NCI-H2029 (cell line): ENCODE measurements at places on chromosomes 12 and 14.
A peak's percentile ranks its signal among the peaks of the same experiment; 100 is the strongest.

- no peak for DNase-seq
These were observed 3.6 kb upstream of the NUDT4 start for GRCh38 chr12:93373961-93374656.

DNA sequence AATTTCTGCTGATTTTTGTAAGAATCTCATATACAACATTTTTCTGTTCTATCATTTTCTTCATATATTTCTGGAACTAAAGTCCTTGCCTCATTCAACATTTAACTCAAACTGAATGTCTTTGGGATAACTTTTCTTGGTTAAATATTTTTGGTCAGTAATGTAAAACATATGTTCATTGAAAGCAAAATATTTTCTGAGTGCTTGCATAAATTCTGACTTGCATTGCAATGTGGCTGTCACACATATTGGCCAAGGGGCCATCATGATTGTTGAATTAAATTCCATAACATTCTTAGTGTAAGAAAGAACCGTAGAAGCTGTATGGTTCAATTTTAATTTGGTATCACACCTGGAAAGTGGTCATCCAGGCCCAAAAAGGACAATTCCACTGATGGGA, 369.4 kb downstream of the GALC start:
- no peak for DNase-seq

DNA sequence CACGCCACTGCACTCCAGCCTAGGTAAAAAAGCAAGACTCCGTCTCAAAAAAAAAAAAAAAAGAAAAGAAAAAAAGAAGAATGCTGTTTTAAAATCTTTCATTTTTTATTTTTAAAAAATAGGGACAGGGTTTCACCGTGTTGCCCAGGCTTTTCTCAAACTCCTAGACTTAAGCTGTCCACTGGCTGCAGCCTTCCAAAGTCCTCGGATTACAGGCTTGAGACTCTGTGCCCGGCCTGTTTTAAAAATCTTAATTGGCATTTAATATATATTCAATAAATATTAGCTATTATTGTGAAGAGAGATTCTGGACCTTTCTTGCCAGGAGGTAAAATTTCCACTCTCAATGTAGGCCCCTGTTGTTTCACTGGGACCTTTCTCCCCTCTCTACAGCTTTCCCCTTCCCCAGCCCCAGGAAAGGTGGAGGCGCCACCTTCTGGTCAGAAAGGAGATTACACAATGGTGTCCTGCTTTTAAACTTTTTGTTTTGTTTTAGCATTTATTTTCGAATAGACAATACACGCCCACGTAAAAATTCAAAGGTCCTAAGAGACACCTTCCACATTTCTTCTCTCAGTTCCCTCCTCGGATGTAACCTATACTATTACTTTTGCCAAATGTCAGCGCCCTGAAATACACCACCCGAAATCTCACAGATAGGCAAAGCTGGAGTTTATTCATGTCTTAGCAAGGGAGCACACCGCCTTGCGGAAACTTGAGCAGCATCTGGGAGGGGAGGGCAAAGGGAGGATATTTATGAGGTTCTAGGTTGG, 23.8 kb upstream of the PHC1 start:
- DNase-seq = peak; percentile 21

GRCh38 chr12:128571906-128572810, 251.6 kb downstream of the SLC15A4 start:
- DNase-seq = no peak

- DNase-seq = no peak
These were observed 108.8 kb downstream of the CRACR2A start for GRCh38 chr12:3644104-3644503.

DNA sequence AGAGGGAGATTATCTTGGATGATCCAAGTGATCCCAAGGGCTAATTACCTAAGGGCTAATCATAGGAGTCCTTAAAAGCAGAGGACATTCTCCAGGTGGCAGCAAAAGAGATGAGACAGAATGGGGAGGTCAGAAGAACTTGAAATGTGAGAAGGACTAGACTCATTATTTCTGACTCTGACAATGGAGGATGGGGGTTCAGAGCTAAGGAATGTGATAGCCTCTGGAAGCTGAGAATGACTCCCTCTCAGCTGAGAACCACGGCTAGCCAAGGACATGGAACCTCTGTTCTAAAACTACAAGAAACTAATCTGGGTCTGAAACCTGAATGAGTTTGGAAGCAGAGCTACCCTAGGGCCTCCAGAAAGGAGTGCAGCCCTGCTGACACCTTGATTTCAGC, 35.6 kb upstream of the ANKS1B start:
- DNase-seq = no peak

DNA sequence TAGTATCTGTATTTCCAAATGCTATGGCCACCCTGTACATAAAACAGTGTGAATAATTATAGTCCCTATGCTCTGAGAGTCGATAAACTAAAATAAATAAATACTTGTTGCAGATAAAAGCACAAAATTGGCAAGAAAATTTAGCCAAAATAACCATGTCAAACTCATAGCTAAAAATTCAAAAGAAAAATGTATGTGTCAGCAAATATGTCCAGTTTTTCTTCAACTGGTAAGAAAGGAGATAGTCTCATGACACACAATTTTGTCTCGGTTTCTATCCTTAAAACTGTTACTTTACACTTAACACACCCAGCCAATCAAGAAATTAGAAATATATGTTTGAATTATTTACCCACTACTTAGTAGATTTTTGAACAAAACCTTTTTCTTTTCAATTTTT, 145.6 kb upstream of the FSCB start:
- DNase-seq = no peak

- no peak for DNase-seq
These were observed 28.6 kb upstream of the KLRB1 start for GRCh38 chr12:9636150-9636850.

GRCh38 chr12:1595690-1596347, 1.4 kb upstream of the FBXL14 start:
- DNase-seq = no peak

GRCh38 chr14:22898302-22899090, 15.5 kb downstream of the REM2 start:
- DNase-seq = no peak

- no peak for DNase-seq
These were observed 62.2 kb downstream of the TBX5 start for GRCh38 chr12:114343585-114344302.

DNA sequence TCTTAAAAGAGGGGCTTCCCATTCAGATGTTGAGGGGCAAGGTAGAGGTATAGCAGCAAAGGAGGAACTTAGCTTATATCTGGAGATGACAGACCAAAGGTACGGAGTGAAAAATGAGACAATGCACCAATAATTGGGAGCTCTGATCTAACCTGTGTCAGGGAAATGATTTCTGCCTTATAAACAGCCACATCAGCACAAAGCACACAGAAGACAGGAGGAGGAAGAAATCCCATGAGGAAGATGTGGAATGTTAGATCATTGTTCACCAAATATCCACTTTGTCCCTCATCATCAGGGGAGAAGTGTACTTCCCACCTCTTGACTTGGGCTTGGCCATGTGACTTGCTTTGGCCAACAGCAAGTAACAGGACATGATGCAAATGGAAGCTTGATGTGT, 93.7 kb upstream of the WSCD2 start:
- DNase-seq = no peak

DNA sequence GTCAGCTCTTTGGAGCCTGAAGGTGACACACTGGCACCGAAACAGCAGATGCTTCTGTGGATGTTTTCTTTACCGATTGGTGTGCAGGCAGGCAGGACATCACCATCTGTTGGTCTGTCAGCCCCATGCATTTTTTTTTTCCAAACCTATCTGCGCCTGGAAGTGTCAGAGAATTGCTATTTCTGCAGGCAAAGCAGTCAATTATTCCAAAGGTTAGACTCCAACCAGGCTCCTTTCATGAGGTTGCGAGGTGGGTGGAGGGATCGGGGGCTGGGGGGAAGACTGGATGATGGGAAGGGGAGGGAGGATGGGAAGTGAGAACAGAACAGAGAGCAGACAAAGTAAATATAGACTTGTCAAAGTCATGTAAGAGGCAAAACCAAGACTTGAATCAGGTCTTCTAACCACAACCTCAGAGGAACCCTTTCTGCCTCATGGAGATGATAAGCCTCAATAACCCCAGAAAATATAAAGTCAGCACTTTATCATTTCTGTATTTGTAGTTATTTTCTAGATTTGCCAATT, 117.7 kb downstream of the OTOGL start:
- DNase-seq = no peak

DNA sequence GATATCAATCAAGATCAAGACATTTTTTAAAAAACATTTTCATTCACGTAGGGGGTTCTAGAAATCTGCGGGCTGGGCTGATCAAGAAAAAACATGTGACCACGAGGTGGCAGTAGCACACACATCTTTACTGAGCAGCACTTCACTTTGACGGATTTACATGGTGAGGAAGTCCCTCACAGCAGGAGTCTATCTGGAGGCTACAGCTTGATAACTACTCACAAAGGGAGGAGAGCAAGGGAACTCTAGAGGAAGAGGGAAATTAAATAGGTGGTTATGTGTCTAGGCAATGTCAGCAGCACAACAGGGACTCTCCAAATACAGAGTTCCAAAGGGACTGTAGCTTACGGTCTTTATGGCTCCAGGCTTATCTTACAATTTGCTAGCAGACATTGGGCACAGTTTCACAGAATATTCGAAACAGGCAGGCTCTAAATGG, 248.1 kb downstream of the DPY19L2 start:
- DNase-seq = peak; percentile 82

DNA sequence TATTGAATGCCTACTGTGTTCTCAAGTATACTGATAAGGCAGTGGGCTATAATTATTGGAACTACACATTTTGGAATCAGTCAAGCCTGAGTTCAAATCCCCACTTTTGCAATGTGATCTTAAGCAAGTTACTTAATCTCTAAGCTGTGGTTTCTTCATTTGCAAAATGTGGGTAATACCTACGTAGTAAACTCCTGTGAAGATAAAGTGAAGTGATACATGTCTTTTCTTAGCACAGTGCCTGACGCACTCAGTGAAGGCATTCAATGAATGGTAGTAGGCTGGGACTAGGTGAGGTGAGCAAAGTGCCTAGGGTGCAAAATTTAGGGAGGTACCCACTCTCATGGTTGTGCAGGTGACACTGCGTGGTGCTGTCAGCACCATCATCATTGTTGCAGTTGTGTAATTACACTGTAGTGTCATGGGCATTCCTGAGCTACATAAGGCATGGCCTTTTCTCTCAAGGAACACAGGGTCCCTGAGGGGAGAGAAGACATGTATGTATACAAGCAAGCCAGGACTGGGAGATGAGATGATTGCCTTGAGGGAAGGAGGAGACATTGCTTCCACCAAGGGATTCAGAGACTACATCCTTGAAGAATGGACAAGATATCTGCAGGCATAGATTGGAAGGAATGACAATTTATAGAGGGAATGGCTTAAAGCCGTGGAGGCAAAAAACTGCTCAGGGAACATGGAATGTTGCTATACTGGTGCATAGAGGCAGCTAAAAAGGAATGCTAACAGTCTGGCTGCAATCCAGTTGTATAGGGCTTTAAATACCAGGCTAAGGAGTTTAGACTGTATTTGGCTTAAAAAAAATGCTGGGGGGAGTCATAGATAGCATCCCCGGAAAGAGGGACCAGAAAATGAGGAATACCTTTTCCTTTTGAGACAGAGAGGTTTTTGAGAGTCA, 129.2 kb upstream of the ARHGAP5 start:
- no peak for DNase-seq

DNA sequence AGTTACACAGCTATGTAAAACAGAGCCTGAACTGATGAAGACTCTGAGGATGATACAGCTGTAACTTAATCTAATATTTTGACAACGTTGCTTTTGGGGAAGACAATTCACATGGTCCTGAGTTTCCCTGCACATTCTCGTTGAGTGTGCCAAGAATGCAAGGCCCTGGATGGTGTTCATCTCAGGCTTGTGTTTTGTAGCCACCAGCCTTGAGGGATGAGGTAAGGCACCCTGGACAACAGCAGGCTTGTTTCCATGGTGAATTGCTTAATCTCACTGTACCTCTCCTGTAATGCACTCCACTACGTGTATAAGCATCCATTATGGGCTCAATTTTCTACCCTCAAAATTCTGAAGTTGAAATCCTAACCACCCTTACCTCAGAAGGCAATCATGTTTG, 2.1 kb downstream of the CATSPERB start:
- no peak for DNase-seq

- DNase-seq = no peak
These were observed 4.0 kb downstream of the CHURC1 start for GRCh38 chr14:64918216-64918615.

GRCh38 chr14:92577321-92577742, 63.8 kb downstream of the RIN3 start:
- DNase-seq = no peak

DNA sequence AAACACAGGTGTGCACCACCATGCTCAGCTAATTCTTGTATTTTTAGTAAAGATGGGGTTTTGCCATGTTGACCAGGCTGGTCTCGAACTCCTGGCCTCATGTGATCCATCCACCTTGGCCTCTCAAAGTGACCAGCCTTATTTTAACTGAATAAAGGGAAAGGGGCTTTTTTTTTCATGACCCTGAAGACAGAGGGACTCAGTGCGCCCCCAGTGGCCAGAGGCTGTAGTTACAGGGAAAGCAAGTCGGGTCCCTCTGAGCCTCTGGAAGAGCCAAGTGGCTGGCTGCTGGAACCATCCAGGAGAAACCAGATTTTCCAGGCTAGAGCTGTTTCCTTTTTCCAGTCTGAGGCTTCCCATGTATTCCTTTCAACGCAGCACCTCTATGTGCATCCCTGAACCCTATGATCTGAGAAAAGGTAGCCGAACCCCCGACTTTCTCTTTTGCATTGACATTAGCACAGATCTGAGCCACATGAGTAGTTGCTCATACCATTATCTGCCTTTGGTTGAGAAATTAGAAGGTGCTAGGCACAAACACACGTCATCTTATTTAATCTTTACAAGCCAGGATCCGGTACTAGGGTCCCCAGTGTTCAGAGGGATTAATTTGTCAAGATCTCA, 342.7 kb downstream of the CACNA1C start:
- peak; percentile 38 for DNase-seq

DNA sequence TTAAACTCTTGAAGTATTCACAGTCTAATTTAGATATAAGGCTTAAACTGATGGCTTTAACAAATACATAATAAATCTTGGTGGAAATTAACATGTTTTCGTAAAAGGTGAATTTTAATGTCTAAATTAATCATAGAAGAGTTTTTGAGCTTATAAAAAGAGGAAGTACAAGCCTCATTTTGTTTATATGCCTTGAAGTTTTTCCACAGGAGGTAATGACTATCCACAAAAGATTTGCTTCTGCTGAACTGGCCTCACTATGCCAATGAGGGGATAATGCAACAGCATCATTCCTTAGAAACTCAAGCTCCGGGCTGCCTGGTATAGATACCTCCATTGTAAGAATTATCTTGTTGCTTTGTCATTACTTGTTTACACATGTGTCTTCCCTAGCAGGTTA, 175.6 kb downstream of the DUSP6 start:
- DNase-seq = no peak

DNA sequence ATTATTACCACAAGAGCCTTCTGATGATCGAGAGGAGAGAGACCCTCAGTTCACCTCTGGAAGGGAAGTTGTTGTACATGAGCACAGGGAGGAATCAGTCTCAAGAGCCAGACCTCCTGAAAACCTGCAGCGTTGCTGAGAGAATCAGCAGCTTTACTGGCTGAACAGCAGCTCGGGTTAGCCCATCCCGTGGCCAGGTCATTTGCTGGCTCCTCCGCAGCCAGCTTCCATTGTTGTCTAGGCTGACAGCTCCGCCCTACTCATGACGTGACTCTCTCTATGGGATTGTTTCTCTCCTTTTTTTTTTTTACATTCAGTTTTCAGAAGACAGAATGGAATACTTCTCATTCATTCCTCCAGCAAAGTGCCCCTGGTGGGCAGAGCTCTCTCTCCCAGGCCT, 69.9 kb downstream of the TGFB3 start:
- no peak for DNase-seq
